ENCODE measurements at places on chromosomes 2 and 18.

DNA sequence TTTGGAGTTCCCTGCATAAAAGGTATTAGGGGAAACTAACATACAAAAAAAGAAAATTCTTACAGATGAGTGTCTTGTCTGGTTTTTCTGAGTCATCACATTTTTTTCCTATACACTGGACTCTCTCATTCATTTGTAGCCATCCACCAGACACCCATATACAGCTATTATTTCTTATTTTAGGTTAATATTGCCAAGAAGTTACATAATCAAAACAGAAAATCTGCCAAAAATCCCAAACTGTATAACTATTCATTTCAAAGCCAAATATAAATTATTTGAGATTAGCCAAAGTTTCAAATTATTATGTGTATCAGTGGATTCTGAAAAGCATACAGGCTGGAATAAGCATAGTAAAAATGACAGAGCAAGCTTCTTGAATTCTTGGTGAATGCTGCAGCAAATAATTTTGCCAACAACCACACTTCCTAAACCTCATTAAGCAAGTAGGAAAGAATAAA lies 191.2 kb downstream of the NCKAP5 start:
- no peak for DNase-seq

- DNase-seq = no peak
Measured at GRCh38 chr18:6405237-6406074, 9.3 kb downstream of the L3MBTL4 start.

DNA sequence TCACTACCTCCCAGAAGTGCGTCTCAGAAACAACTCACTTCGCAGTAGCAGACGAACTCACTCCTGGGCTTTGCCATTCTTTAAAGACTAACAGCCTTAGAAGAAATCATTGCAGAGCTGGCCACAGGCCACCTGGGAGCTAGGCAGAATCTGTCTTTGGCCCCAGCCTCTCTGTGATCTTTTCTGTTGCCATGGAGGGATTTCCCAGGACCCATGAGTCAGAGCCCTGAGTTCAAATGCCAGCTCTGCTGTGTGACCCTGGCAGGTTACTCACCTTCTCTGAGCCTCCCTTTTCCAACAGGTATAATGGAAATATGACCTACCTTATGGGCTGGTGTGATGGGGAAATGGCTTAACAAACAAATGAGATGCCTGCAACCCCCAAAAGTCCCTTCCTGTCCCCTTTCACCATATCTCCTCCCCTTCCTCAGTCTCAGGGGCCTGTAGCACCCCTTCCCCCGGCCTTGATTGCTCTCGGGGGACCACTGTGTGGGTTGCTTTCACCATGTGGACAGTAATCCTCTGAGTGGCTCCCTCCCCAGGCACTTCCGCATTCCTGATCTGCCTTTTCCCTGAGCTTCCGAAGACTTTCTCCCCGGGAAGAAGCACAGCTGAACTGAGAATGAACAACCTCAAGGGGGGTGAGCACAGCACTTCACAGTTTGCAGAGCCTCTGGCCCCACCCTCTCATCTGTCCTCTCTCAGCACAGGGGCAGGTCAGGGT lies 34.0 kb upstream of the SLC66A3 start:
- no peak for DNase-seq

DNA sequence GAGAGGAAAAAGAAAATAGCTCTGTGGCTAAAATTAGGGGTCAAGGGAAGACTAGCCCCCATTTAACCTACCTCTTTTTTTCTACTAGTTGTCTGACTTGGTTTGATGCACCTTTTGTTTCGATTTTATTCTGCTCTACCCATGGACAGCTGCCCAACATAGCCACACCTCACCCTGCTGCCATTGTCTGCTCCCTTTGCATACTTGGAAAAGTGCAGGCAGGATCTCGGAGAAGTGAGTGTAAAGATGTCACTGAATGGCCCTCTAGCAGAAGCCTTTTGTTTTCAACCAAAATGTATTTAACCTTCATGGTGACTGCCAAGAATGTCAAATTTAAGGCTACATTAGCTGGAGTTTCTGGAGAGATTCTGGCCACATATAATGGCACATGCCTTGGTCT lies 62.9 kb downstream of the SETBP1 start:
- DNase-seq = no peak

DNA sequence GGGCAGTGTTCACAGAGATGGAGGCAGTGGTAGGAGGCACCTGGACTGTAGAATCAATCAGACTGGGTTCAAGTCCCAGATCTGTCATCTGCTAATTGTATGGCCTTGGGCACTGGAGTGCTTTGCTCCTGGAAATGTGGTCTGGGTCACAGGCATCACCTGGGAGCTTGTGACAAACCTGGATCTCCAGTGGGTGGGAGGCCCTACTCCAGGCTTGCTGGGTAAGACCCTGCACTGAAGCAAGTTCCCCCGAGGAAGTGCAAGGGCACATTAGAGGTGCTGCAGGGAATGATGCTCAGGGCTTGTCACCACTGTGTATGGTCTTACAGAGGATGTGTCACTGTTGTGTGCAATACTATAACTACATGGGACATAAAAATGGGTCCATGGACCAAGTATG lies 220.5 kb upstream of the ID2 start:
- DNase-seq = no peak

DNA sequence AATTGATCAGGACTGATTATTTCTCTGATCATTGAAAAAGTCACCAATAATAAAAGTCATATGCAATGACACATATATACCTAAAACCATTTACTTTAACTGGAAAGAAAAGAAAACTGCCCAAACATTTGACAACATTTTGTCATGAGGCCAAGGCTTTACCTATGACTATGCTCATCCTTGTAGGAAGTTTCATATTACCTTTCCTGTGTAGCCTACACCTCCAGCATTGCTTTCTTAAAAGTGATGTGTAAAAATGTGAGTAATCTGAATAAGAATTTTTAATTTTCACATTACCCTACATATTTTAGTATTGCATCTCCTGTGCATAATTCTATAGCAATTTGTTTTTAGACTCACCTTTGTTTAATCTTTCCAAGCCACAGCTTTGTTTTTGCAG lies 419.8 kb upstream of the FIGN start:
- DNase-seq = no peak
